ENCODE measurements at places on chromosomes 7 and 10. TPM values are rescaled to one million over a fixed set of nuclear protein-coding genes. Genes with fewer than 3 reads are reported as not detected.

The RELN gene
- 5.4 TPM for total RNA-seq

DNA sequence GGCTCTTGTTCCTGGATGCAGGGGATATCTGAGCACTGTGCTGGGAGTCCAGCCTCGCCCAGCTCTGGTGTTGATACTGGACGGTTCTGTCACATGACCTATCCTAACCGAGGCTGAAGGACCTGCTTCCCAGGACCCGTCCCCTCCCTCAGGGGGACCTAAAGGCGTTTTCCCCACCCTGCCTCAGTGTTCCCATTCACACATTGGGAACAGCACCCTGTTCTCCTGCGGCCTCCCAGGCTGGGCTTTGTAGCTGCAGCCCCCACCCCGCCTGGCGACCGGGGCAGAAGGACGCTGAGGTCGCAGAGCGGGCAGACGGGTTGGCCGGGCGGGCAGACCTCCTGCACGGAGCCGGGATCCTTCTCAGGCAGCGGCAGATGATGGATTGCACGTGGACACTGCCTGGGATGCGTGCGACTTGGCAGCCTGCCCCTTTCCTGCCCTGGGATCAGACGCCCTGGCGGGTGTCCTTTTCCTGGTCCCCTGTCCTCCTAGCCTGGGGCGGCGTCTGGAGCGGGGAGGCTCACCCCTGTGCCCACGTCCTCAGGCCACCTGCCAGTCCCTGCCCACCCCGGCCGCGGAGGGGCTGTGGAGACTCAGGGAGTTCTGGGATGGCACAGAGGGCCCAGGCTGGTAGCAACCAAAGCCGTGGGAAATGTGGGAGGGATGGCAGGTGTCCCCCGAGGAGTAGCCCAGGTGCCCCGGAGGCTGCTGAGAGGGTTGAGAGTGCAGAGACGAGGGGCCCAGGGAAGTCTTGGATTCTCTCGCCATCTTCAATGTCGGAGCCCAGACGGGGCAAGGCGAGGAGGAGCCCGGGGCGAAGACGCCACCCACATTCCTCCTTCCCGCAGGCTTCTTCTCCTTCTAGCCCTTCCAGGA, 17.2 kb upstream of the PSMG3 start:
- no peak for DNase-seq

GRCh38 chr7:120864141-120864900, 6.4 kb upstream of the TSPAN12 start:
- DNase-seq = no peak

GRCh38 chr7:44396496-44396895, 71.1 kb upstream of the CAMK2B start:
- DNase-seq = no peak

- DNase-seq = no peak
Measured at GRCh38 chr7:14748461-14748860, 154.1 kb downstream of the DGKB start.

DNA sequence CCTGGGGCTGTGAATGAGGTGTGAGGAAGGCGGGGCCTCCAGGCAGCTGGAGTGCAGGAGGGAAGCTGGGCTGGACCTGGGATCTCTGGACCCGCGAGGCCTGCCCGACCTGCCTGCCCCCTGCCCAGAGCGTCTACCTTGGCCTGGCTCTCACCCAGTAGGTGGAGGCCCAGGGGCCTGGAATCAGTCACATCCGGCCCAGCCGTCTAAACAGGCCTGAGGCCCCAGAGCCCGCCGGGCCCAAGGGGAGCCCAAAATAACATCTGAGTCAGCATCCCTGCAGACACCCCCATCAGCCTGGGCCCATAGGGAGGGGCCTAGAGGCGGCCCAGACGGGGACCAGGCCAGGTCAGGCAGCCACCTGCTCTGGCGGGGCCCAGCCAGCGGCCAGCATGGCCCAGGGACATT, 15.1 kb upstream of the ELN start:
- no peak for DNase-seq

DNA sequence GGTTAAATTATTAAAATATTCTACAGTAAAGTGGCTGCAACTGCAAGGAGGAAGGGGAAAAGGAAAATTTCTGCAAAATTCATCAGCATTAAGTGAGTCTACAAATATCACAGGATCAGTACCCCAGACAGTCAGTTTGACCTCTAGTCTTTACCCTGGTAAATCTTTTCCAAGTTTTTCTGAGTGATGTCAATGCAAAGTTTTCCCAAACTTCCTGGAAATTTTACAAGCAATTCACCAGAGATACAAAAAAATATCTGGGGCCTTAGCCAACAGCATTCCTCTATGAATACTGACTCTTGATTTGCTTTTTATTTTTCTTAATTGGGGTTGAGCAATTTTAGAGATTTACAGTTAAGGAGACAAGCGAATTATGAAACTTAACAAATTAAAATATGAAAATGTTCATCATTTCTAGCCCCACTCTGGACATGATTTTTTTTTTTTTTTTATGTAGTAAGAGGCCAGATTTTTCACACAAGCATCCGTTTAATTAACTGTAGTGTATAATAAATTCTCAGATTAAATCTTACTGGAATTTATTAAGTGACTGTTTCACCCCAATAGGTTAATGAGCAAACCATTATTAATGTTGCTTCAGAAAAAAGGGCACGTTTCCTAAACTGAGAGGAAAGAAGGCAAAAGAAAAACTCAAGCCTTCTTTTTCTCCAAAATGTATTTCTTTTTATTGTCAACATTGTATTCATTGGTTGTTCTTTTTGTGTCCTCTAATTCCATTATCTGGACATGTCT, 539.5 kb upstream of the FZD8 start:
- DNase-seq = no peak
